Stimulated activated CD4-positive, alpha-beta T cell treated with anti-CD3 and anti-CD28 coated beads, TNF-alpha, amount 100 ng/mL, for 24 hours (primary cell): ENCODE measurements at places on chromosomes 3 and 15.

- no peak for DNase-seq
These were observed 18.4 kb downstream of the CFAP100 start for GRCh38 chr3:126412841-126413692.

- DNase-seq, result no peak
These were observed 40.3 kb downstream of the CHST14 start for GRCh38 chr15:40511093-40511471.

- DNase-seq, result no peak
These were observed 61.7 kb upstream of the GLCE start for GRCh38 chr15:69098771-69099170.

GRCh38 chr3:186361762-186362536 lies at the start of gene DGKG:
DGKG (minus strand) TSS chr3:186362234; CDS start chr3:186320459, 41,775 bp downstream.
- no peak for DNase-seq

GRCh38 chr15:63899193-63899592 lies 65.4 kb upstream of the HERC1 start:
- DNase-seq, result no peak

GRCh38 chr15:54364961-54365360 lies 386.7 kb downstream of the UNC13C start:
- DNase-seq, result no peak

GRCh38 chr3:10514407-10515069 lies 9.2 kb upstream of the ATP2B2 start:
- no peak for DNase-seq
